CD4-positive, alpha-beta T cell (primary cell): ENCODE measurements at places on chromosomes 5 and 9. TPM values are rescaled to one million over a fixed set of nuclear protein-coding genes. Genes with fewer than 3 reads are reported as not detected.

DNA sequence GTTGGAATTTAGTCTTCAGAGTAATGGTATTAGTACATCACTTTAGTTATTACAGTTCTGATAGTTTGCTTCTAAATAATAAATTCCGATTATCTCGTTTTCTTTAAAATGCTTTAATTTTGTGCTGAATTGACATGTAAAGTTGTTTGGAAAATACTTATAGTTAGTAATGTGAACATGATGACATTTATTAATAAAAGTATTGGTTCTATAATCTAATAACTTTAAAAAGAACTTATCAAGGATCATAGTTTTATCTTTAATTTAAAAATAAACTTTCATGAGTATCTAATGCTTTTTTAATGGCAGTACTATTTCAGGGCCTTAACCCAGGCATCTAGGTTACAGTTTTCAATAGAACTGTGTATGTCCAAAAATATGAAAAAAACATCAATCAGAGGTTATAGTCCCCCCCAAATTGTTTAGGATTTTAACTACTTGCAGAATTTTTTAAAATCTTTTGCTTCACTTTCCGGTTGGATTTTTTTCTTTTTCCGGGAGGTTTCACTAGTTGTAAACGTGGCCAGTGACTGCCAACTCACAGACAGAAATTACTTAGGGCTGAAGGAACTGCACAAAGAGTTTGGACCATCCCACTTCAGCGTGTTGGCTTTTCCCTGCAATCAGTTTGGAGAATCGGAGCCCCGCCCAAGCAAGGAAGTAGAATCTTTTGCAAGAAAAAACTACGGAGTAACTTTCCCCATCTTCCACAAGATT is 680 bp downstream of the GPX8 start:
- H3K27ac ChIP-seq, result no peak overlapping the region
- no peak overlapping the region for H3K4me3 ChIP-seq
- H3K4me1 ChIP-seq, result no peaks in the 10 kb centered on the region
- DNase-seq, result no peak

GRCh38 chr9:98789483-98790133 is 6.7 kb downstream of the ANKS6 start:
- no peak overlapping the region for H3K4me3 ChIP-seq
- peaks cover 9% of the 10 kb centered on the region for H3K36me3 ChIP-seq
- no peaks in the 10 kb centered on the region for H3K27me3 ChIP-seq

GRCh38 chr5:135034963-135035677 is 1.1 kb upstream of the PITX1 start:
- H3K27ac ChIP-seq, result no peak overlapping the region
- H3K4me3 ChIP-seq, result no peak overlapping the region
- H3K4me1 ChIP-seq, result peaks cover 42% of the 10 kb centered on the region
- DNase-seq, result no peak
- H3K27me3 ChIP-seq, result peaks cover 85% of the 10 kb centered on the region

GRCh38 chr9:120928483-120929228 is 2.1 kb upstream of the TRAF1 start:
- peaks cover 90% of the 10 kb centered on the region for H3K4me1 ChIP-seq
- no peaks in the 10 kb centered on the region for H3K27me3 ChIP-seq
- peak; percentile 89 for DNase-seq
- H3K4me3 ChIP-seq, result peak overlapping the region; percentile 90
- peak overlapping the region; percentile 98 for H3K27ac ChIP-seq

DNA sequence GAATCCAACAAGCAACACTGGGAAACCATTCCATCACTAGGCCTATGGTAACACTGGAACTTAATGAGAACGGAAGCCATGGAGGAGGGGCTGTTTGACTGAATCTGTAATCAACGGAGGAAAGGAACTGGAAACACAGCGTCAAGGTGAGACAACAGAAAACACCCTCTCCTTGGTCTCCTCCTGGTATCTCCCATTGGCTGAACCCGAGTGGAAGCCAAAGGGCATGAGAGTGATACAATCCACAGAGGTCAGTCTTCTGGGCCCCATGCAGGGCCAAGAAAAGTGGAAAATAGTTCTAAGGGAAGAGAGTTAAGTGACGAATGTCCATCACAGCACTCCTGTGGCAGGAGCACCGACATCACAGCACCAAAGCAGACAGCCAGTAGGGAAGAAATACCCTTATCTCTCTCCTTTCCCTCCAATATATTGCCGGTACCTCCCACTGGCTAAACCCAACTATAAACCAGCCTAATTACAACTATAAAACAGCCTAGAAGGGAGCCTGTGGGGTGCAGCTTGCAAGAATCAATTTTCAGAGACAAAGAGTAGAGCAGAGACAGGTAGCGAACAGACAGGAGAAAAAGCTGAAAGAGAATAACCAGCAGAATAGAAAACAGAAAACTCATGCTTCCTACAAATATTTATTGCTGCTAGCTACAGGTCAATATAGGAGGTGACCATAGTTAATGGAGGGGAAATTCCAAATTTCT is 107.4 kb upstream of the IFNE start:
- no peaks in the 10 kb centered on the region for H3K27me3 ChIP-seq
- no peak overlapping the region for H3K27ac ChIP-seq
- DNase-seq, result no peak
- H3K4me1 ChIP-seq, result no peaks in the 10 kb centered on the region

ELL2 gene
- 93.5 TPM for total RNA-seq

SARDH gene
- total RNA-seq, result 18.5 TPM

ZNF300 gene
- 3.0 TPM for total RNA-seq

ROR2 gene
- not detected for total RNA-seq
